HCEC 1CT (cell line): ENCODE measurements at places on chromosomes 6 and 20.

DNA sequence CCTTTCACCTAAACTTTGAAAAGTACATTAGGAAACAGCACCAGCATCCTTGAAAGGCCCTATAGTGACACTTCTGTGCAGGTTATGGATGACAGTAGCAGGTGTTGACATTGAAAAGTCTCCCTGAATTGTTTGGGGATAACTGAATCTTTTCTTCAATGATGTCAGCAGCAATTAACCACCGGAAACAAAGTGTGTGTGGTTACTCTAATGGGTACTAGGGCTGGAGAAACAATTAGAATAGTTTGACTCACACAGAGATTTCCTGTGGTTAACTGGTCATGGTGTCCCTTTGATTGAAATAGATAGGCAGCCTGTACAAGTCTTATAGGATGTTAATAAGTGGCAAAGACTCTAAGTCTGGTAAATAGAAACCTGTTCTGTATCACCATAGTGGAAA lies 189.1 kb downstream of the TBX18 start:
- DNase-seq = peak; percentile 73

- no peak for DNase-seq
These were observed 98.0 kb downstream of the SNAP25 start for GRCh38 chr20:10316582-10316981.

DNA sequence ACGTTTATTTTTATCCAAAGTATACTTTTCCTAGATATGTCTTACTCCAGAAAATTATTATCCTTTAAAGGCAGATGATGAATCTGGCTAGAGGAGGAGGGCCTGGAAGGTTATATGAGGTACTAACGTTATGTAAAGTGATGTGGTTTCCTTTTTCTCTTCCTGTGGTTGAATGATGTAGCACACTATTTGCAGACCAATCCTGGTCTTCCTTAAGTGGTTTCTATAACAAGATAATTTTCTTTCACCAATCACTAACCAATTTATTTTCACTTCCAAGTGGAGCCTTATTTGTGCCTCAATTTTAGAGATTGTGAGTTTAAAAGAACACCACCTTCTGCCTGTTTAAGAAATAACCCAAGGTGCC lies 154.6 kb upstream of the SOX4 start:
- DNase-seq = peak; percentile 26

- DNase-seq = no peak
These were observed 695 bp upstream of the TGIF2 start for GRCh38 chr20:36572701-36573102.

- DNase-seq = no peak
These were observed 144.0 kb downstream of the GJA1 start for GRCh38 chr6:121579478-121579877.

GRCh38 chr6:132530293-132530974 lies 7.6 kb upstream of the TAAR9 start:
- peak; percentile 47 for DNase-seq

DNA sequence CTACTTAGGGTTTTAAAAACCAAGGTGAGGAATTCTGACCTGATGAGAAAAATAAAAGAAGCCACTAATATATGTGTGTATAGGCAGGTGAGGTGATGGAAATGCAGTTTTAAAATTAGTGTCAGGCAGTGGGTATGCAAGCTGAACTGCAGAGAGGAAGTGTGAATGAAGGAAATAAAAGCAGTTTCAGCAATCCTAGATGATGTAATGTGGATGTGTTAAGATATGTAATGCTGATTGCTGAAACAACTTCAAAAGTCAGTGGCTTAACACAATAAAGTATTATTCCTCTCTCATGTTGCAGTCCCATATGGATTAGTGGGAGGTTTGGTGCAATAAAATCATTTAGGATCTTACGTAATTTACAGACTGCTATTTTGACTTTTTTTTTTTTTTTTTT lies 119.9 kb upstream of the ASCC3 start:
- no peak for DNase-seq

DNA sequence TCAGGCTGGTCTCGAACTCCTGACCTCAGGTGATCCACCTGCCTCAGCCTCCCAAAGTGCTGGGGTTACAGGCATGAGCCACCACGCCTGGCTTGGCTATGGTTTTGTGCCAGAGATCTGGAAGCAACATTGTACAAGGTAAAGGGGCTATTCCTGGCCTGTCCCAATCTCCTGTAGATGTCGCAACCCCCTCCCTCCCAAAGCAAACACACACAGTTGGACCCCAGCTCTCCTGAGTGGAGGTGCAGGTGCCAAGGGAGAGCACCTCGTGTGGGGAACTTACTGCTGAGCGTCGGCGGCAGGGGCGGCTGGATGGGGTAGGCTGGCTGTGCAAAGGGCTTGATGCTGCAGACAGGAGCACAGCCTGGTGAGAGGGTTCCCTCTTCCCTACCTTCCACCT lies 8.8 kb downstream of the RPL10A start:
- no peak for DNase-seq

GRCh38 chr6:54957698-54958097 lies 111.1 kb downstream of the FAM83B start:
- no peak for DNase-seq

- DNase-seq = no peak
These were observed 49.7 kb upstream of the CITED2 start for GRCh38 chr6:139423971-139424667.

GRCh38 chr6:124430740-124431318 lies 531.4 kb upstream of the RNF217 start:
- DNase-seq = peak; percentile 19

DNA sequence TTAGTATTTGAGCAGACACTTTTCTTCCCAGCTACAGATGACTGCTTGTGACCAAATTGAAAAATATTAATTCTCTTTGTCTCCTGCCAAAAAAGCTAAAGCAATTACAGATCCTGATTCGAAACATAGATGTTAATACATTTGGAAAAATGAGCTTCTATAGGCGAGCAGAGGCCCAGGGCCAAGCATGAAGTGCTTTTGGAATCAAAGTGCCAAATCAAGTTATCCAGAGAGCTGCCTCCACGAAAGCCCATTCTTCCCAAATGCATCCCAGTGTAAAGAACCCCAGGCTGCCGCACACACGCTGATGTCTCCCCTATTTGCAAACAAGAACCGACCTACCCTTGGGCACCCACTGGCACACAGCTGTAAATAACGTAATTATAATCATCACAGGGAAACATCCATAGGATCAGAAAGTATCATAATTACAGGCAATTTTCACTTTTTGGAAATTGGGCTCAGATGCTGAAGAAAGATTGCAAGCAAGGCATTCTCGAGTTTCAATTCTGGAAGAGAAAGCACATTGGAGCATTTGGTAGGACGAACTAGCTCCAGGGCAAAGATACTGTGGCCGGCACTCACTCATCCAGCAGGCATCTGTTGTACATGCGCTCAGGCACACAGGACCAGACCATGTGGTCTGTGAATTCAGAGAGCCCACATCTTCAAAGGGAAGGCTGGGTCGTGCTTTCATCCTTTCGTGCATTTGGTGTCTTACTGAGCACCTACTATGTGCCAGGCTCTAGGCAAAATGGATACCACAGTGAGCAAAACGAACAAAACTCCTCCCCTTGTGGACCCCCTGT lies 45.9 kb downstream of the BMP7 start:
- DNase-seq = no peak

DNA sequence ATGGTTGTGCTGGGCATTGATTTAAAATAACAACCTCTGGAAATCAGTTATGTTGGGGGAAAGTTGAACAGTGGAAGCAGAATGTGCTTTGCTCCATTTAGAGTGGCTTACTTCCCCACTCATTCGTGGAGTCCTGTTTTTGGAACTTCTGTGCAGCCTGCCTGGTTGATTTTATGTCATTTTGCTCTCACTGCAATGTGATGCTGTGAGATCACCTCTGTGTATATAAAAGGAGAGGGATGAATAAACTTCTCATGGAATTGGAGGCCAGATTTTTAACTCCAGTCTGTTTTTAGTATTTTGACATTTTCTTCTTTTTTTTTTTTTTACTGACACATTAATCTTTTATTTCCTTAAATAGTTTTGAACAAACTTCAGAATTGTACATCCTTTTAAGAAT lies 139.0 kb downstream of the FNDC1 start:
- DNase-seq = no peak
